ENCODE measurements at places on chromosomes 5 and 9.

- DNase-seq: no peak
These were observed 45.0 kb downstream of the CRB2 start for GRCh38 chr9:123400926-123401503.

DNA sequence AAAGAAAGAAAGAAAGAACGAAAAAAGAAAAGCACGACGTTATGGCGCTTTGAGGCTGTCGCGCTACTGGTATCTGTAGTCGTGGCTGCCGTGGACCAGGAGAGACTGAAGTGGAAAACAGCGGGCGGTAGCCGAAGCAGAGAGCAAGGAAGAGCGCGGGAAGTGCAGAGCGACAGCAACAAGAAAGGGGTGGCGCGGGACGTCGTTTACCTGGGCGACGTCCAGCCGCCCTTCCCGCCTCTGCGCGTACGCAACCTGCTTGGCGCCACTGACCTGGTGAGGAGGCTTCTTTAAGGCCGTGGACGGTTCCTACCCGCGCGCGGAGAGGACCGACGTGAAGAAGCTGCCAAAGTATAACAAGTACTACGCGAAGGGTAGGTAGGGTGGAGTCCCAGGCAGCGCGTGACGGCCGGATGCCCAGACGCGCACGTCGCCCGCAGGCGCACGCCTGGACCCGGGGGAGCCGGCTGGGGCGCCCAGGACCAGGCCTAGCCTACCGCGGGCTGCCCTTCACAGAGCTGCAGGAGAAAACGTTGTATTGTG is 15.4 kb downstream of the CCL28 start:
- DNase-seq: peak; percentile 80

- DNase-seq: no peak
These were observed 27.9 kb upstream of the MUSK start for GRCh38 chr9:110640736-110641135.

DNA sequence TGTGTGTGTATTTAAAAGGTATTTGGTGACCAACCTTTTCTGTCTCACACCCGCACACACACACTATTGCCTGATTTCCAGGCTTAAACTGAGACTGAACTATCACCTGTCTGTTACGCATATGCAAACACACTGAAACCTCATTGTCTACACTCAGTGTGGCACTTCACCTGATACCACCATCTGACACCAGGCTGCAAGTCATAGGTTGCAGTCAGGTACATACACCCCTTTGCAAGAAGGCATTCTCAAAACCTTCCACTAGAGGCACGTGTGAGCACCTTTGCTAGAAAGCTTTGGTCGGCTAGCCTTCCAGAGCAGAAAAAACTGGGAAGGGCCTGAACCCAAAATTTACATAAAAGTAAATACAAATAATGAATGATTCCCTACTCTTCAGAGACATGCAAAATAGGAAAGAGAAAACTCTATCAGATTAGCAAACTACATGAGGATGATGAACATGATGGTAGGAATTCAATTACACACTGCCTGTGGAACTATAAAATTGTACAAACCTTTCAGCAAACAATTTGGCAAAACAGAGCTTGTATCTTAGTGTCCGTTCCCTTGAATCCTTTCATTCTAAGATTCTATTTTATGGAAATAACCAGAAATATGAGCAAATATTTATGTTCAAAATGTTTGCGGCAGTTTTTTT is 5.9 kb upstream of the FOXD1 start:
- no peak for DNase-seq

DNA sequence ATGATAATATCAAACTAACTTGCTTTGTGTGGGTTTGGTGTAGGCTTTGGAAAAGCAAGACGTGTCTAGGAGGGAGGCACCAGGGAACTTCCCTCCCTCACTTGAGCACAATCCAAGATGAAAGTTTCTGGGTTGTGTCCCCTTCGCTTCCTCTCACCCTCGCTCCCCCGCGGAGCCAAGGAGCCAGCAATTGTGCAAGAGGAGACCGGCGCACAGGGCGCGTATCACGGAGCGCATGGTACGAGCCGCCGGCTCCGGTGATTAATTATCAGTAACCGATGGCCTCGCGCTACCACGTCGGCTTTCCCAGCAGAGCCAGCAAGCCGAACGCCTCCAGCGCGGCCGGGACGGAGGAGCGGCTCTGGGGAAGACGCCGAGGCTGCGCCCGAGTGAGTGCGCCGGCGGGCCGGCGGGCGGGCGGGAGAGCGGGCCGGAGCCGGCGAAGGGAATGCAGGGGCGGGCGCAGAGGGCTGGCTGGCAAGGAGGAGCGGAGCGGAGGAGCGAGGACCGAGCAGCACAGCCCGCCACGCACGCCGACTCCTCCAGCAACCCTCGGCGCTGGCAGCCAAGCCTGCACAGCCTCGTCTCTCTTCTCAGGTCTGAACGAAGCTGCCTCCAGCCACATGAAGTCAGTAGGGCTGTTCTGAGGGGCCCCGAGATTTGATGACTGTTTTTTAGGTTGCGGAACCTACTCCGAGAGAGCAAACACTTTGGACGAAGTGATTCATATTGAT is 143.6 kb downstream of the BNC2 start:
- peak; percentile 79 for DNase-seq

DNA sequence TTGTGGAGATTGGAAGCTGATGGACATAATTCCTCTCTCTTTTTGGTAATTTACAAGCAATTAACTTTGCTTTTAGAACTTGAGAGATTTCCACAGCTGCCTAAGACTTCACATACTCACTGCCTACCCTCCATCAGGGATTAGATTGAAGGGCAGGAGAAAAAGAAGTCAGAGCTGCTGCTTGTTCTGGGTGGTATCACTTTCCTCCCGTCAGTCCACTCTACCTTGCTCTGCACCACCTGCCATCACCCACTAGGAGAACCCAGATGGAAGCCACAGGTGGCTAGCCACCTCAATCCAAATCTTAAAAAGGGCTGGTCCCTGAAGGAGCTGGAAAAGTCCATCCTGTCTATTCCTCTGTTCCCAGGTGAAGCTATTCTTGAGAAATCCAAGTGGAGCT is 10.5 kb downstream of the IRF1 start:
- no peak for DNase-seq

- no peak for DNase-seq
These were observed 19.7 kb downstream of the CARTPT start for GRCh38 chr5:71738662-71739361.

DNA sequence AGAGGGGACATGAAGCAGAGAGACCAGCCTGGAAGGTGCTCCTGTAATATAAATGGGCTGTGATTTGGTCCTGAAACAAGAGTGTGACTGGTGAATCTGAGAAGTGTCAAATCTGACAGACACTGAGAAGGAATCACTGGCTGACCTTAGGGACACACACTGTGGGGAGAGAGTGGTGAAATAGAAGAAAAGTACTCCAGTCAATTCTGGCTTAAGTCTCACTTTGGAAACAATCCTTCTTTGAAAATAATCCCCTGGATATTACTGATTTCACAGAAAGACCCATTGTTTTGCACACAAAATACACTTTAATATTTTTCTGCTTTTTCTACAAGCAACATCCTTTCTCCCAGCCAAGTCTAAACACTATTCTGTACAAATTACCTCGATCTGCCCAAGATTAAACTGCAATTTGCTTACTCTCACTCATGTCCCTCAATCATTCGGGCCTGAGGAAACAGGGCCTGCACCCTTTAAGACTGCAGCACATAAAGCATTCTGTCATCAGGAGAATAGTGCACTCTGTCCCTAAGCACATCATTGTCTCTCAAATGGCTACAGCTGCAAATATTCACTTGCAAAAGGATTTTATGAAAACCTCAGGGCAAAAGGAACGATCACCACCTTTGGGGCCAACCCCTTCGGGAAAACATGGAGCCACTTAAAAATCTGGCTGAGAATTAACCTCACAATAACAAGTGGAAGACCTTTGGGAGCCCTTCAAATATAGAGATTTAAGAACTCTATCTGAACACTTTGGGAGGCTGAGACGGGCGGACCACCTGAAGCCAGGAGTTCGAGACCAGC is 68.6 kb downstream of the MAPKAP1 start:
- no peak for DNase-seq

DNA sequence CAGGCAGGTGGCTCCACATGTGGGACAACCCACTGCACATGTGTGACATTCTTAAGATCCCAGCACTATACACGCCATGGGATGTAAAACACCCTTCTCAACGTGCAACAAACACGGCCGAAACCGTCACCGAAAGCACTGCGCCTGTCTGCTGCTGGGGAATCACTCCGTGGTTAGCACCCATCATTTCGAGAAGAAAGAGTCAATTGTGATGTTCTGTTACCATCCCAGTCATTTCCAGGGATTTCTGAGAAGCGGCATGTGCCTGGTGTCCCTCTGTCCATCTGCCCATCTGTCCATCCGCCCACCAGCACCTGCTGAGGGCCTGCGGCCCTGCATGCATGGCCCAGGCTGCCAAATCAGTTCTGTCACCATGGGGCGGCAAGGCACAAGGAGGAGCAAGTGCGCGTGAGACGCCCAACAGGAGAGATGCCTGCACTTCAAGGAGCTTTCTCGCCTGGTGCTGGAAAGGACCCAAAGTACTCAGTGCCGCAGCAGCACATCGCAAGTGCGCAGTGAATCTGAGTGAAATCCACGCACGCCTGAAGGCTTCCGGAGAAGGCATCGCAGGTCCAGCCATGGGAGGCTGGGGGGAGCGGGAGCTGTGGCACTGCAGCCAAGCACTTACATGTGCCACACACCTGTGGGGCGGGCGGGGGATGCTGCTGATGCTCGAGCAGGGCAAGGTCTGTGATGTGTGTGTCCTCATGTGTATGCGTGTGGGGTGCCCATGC is 38.0 kb downstream of the VAV2 start:
- peak; percentile 43 for DNase-seq

- no peak for DNase-seq
These were observed 263.1 kb upstream of the RGMB start for GRCh38 chr5:98510143-98510985.

GRCh38 chr5:174371600-174372094 is 326.1 kb downstream of the NSG2 start:
- no peak for DNase-seq

DNA sequence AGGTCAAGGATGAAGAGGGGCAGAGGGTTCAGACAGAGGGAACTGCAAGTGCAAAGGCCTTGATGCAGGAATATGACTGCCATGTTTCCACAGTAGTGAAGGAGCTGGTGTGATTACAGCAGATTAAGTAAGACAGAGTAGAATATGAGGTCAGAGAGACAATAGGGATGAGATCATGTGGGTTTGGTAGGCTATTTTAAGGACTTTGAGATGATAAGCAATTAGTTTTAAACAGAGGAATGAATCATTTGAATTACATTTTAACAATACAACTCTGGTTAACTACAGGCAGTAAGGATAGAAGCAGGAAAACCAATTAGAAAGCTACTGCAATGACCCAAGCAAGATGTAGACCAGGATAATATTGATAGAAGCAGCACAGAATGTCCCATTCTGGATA is 7.7 kb downstream of the CENPK start:
- no peak for DNase-seq

DNA sequence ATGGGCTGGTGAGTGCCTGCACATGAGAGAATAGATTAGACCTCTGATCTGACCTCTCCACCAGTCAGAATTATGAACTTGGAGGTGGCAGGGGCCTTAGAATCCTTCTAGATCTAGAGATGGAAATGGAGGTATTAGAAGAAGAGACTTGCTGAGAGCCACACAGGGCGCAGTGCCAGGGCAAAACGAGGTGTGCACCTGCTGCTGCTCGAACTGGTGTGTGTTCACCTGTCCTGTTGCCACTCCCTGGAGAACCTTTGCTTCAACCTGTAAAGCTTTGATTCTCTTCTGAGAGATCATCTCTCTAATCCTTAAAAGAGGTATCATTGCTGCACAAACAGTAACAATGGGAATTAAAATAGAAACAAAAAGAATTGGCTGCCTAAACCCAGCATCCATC is 24.9 kb downstream of the FRMPD1 start:
- no peak for DNase-seq

GRCh38 chr5:122559676-122560075 is 215.2 kb upstream of the SNX2 start:
- DNase-seq: no peak

- no peak for DNase-seq
These were observed 78.6 kb downstream of the PTPN3 start for GRCh38 chr9:109419531-109419930.

GRCh38 chr9:93678199-93679019 is 102.0 kb downstream of the PHF2 start:
- DNase-seq: peak; percentile 34

- no peak for DNase-seq
These were observed 33.4 kb downstream of the SLCO4C1 start for GRCh38 chr5:102262688-102263087.

GRCh38 chr5:65149827-65150226 is 331.9 kb downstream of the ADAMTS6 start:
- DNase-seq: no peak

DNA sequence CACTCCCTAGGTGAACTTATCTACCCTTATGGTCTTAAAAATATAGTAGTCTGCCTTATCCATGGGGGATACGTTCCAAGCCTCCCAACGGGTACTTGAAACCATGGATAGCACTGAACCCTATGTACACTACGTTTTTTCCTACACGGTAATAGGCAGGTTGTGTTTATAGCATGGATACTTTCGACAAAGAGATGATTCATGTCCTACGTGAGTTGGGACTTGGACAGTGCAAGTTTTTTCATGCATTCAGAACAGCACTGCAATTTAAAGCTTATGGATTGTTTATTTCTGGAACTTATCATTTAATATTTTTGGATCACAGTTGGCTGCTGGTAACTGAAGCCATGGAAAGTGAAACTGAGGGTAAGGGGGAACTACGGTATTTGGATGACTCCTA is 88.1 kb downstream of the CNTLN start:
- DNase-seq: no peak

- no peak for DNase-seq
These were observed 175.8 kb upstream of the CHD1 start for GRCh38 chr5:99104538-99105132.

- DNase-seq: no peak
These were observed 23.4 kb downstream of the IL33 start for GRCh38 chr9:6239048-6239461.

DNA sequence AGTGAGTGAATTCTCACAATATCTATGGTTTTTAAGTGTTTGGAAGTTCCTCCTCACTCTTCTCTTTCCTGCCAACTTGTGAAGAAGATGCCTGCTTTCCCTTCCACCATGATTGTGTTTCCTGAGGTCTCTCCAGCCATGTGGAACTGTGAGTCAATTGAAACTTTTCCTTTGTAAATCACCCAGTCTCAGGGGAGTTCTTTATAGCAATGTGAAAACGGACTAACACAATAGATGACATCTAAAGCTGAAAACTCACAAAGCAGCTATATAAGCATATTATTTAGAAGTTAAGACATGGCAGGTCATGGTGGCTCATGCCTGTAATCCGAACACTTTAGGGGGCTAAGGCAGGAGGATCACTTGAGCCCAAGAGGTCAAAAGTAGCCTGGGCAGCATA is 130.2 kb downstream of the ARRDC3 start:
- no peak for DNase-seq

GRCh38 chr9:136681945-136682699 is 5.1 kb downstream of the AGPAT2 start:
- no peak for DNase-seq

DNA sequence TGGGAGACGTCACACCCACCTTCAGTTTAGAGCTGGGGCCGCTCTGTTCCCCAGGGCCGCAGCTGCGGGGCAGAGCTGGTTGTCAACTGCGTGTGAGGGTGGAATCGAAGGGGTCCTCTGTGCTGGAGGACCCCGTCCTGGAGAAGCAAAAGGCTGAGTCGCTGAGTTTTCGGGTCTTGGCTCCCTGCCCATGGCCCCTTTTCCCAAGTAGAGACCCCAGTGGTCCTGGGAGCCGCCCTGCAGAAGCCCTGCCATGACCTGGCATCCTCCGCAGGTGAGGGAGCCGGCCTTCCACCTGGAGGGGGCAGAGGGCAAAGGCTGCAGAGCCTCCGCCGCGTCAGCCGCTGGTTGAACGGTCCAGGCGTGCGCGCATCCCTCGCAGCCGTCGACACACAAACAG is 90.4 kb upstream of the COL5A1 start:
- peak; percentile 36 for DNase-seq
